Astrocyte of the spinal cord (primary cell): ENCODE measurements at places on chromosomes 1 and 21.

DNA sequence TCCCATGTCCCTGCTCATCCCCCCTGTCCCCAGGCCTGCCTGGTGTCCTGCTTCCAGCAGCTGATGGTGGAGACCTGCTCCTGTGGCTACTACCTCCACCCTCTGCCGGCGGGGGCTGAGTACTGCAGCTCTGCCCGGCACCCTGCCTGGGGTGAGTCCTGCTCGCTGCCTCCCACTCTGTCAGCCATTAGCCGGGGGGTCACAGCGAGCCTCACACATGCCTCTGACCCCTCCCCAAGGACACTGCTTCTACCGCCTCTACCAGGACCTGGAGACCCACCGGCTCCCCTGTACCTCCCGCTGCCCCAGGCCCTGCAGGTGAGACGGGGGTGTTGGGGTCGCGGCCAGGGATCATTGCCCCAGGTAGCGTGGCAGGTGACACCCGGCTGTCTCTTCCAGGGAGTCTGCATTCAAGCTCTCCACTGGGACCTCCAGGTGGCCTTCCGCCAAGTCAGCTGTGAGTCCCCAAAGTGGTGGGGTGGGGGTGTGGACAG is 10.0 kb downstream of the SCNN1D start:
- peak; percentile 45 for DNase-seq

GRCh38 chr1:205369701-205370123 is 13.0 kb upstream of the KLHDC8A start:
- peak; percentile 35 for DNase-seq

- DNase-seq, result no peak
Observed at GRCh38 chr1:171298696-171299095, 15.3 kb upstream of the FMO4 start.

GRCh38 chr1:37156646-37157045 is 122.3 kb upstream of the GRIK3 start:
- no peak for DNase-seq

DNA sequence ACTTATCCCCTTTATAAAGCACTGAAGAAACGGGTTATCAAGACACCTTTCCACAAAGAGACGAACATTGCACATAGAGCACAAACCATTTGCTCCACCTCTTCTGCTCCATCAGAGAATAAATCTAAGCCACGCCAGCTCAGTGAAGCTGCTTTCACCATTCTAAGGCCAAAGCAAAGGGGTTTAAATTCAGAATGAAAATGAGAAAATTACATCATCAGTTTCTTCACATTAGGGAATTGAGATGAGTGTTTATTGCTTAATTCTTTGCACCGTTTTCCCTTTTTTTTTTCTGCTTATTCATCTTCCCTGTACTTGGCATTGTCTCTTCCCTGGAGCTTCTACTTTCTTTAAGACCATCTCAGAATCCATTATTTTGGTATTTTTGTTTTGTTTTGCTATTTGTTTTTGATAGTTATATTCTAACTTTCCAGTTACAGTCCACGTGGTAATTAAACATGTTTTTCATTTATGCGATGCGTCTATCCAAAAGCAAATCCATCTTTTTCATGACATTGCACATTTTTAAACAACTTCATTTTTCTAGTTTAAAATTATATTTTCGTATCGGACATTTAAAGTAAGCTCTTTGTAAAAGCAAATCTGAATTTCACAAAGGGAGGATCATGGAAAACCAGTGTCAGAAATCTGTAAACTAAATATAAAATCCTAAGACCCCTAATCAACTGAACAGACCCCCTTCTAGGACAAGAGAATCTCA is 1.9 kb upstream of the OR2T34 start:
- no peak for DNase-seq
